CD4-positive, alpha-beta T cell treated with Interleukin-4 for 1 hour (primary cell): ENCODE measurements at places on chromosomes 4 and X.
A peak's percentile ranks its signal among the peaks of the same experiment; 100 is the strongest.

DNA sequence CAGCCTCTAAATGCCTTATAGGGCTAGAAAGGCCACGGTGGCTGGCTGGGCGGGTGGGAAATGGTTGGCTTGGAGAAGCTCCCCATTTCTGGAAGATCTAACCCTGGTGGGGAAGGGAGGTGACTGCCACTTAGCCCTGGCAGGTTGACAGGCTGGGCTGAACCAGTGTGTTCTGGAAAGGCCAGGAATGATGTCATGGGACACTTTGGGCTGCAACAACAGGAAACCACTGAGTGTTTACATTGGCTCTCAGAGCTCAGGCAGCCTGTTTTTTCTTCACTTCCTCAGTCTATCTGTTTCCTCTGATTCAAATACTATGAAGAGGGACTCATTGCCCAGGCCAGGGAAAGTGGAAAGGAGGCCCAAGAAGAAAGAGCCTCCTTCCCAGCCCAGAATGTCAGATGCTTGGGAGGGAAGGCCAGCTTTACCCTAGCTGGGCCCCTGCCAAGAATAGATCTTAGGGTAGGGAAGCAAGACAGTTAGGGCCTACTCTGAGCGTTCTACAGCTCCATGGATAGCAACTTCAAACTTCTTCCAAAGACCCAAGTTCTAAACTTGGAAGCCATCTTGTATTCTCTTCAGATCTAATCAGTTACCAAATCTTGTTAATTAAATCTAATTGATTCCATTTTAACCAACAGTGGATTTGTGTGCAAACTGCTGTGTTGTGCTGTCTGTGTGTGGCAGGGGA is 65.8 kb upstream of the MSN start:
- peak; percentile 68 for DNase-seq

DNA sequence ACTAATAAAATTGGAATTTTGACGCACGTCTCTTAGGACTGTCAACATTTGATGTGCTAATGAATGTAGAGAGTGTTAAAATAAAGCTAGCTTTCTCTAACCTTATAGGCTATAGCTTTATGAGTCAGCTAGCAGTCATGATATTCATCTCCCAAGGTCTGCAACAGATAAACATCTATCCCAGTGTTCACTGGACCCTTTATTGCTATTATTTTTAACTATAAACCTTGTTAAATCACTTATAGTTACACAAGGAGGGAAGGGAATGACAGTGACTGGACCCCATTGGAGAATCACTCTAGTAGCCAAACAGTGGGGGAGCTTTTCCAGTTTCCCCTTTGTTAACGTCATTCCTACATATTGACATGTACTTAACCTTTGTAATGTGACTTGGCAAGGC is 67.9 kb upstream of the SHISA3 start:
- DNase-seq, result no peak

DNA sequence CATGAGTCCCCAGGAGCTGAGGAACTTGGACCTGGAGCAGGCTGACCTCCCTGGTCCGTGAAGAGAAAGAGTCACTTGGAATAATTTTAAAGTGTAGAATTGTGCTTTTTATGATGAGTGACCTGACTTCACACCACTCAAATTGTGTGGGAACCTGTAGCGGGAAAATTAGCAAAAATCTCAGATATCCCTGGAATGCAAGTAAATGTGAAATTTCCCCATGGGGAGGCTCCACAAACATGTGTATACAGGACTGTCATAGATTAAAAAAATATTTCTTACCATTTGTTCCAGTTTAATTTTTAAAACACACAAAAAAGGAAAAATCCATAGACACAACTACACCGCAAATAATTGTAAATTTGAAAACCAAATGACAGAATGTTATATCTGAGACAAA is 1079.6 kb upstream of the PABPC4L start:
- no peak for DNase-seq

DNA sequence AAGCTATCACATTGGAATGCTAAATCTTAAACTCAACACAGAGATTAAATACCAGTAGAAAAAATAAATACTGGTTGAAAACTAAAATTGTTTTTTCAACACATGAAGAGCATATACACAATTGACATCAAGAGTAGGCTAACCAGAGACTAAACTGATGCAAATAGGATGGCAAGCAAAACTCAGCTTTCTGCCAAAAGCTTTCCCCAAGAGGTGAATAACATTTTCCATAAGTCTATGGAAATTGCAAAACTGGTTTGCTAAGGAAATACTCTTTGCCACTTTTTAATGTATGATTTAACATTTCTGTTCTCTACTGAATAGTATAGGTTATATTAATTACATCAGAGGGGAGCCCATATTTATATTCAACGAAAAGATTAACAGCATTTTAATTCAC is 23.8 kb downstream of the IQCM start:
- DNase-seq, result no peak

DNA sequence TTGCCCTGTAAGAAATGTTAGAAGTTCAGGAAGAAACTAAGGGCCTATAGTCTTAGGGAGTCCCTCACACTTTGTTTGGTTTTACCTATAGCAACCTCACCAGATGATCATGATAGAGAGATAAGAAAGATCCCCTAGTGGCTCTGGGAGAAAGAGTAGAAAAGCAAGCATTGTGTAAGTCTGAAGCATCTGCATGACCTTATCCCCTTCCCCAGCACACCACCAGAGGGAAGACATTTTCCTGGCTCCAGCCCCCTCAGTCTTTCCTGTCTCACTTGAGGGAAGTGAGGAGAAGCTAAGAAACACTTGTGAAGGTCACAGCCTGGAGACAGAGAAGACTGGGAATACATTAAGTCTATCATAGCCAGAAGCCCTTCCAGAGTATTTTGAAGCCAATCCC is 154.0 kb downstream of the EVC2 start:
- DNase-seq, result no peak

DNA sequence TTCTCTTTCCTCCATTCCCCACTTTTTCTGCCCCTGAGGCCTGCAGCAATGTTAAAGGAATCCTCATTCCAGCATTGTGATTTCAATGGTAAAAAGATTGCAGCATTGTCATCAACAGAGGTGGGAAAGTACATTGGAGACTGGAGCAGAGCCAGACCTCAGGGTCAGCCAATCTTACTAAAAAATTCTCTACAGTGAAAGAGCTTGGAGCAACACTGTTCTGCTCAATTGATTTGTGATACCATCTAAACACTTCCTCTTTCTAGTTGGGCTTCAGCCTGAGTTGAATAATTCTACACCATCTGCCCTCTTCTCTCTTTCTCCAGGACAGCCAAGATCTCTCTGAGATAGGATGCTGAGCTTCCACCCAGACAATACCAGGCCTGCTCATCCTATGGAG is 176.5 kb downstream of the AR start:
- no peak for DNase-seq

DNA sequence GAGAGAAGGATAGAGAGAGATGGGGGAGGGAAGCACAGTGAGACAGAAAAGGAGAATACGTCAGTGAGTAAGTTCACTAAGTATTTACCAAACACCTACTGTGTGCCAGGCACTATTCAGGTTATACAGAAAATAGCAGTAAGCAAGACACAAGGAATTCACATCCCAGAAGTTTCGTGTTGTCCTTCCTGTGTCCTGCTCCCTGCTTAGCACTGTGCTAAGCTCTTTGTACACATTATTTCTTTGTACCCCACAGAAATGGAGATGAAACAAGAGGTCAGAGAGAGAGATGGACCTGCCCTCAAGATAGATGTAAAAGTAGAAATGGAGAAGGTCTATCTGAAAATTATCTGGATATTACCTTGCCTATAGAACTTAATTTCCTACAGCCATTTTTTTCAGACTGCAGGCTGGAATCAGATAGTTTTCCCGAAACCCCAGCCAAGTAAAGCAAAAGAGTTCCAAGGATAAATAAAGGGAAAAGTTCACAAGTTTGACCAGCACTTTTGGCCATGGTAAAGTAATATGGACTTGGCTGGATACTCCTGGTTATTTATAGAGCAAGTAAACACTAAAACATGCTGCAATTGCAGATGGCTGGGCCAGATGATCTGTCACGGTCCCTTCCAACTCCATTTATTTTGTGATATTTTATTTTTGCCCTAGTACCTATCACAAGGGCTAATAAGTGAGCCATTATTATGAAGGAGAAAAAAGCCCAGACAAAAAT is 353.7 kb upstream of the SLC7A11 start:
- DNase-seq, result no peak

- DNase-seq, result peak; percentile 11
Observed at GRCh38 chr4:26609391-26609790, 25.5 kb downstream of the TBC1D19 start.

GRCh38 chr4:147981305-147981704 is 249.4 kb downstream of the ARHGAP10 start:
- no peak for DNase-seq

DNA sequence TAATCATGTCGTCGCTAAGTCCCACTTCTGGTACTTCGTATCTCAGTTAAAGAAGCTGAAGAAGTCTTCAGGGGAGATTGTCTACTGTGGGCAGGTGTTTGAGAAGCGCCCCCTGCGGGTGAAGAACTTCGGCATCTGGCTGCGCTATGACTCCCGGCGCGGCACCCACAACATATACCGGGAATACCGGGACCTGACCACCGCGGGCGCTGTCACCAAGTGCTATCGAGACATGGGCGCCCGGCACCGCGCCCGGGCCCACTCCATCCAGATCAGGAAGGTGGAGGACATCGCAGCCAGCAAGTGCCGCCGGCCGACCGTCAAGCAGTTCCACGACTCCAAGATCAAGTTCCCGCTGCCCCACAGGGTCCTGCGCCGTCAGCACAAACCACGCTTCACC is 11.3 kb downstream of the PNCK start:
- DNase-seq, result peak; percentile 63

DNA sequence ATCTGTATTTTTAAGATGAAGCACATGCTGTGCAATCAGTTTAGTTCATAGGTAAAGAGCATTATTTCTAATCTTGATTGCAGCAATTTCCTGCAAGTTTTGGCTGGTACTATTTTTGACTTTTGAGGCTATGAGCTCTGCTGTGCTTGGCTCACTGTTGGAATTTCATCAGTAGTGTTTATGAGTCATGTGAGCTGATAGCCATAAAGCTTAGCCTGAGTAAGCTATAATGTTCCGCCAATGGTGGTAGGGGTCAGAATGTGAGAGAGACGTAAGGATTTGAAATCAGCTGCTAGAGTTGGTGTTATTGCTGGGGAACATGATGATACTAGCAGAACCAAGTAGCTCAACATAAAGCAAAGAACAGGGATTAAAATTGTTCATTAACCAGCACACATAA is 590.9 kb upstream of the GNPDA2 start:
- DNase-seq, result no peak

DNA sequence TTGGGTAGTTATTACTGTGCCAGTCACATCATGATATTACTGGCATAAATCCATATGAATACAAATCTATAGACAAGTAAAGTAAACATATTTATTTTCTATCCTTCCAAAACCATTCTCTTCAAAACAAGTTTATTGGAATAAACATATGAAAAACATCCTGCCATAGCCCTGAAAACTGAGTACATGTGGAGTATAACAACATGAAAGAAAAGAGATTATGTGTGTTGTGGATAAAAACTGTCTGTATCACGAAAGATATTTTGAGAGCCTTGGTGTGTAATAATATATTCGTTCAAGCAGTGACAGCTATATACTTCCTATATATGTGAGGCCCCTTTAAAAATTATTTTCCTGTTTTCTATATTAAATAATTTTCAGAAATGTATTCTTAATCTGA is 1742.2 kb downstream of the ARAP2 start:
- no peak for DNase-seq

DNA sequence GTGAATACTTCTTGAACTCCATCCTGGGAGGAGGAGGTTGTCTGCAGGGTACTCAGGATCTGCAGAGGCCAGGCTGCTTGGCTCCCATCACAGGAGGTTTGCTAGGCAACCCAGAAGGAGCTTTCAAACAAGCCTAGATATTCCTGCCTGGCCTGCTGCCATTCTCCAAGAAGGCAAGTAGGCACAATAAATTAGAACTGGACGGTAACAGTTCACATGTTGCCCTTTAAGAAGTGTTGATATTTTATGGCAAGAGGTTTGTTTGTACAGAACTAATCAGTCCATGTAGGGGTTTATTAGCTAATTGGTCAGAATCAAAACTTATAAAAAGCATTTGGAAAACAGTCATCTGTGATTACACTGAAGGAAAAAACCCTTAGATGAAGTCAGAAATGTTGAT is 39.3 kb downstream of the SYNPO2 start:
- DNase-seq, result no peak

- peak; percentile 13 for DNase-seq
Observed at GRCh38 chr4:153221783-153222706, 17.8 kb downstream of the TRIM2 start.
